ENCODE measurements at places on chromosomes 5 and 9. TPM values are rescaled to one million over a fixed set of nuclear protein-coding genes. Genes with fewer than 3 reads are reported as not detected.

GRCh38 chr9:83633676-83634075 lies 10.7 kb downstream of the IDNK start:
- no peak for DNase-seq

GRCh38 chr5:35430381-35431162 lies 187.1 kb upstream of the SPEF2 start:
- no peak for DNase-seq

DNA sequence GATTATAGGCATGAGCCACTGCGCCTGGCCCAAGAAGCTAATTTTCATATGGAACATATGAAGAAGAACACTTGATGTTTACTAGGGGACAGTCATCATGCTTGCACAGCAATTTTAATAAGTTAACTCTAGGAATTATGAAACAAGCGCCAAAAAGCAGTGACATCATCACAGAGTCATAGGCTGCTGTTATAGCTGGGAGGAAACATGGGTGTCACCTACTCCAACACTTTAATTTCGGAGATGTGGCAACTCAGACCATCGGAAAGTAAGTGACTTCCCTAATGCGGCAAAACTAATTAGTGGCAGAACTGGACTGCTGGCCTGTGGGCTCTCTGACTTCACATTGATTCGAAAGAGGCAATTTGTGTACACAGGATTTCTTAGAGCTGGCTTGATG lies 38.1 kb upstream of the EQTN start:
- DNase-seq, result no peak

DNA sequence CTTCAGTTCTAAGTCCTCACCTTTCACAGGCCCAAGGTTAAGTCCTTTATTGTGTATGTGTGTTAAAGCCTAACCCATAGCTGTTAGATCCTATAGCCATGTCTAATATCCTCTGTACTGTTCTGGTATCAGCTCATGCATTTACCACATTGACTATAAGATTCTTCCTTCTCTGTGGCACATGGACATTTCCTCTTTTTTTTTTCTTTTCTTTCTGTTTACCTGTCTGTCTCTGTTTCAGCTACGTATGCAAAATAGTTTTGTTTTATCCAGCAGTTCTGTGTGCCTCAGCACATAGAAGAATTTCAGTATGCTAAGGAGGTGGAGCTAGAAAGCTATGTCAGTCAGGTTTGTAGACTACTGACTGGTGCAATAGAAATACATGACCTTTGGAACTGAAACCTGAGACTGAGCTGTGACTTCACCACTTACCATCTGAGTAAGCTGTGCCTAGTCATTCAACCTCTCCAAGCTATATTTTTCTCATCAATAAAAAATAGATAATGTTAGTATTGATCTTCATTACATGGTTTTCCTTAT lies 155.6 kb upstream of the VLDLR start:
- no peak for DNase-seq

GRCh38 chr5:137604348-137605095 lies 105.4 kb upstream of the SPOCK1 start:
- DNase-seq, result no peak

SMIM27 gene
- 5.3 TPM for total RNA-seq

PCDHB2 gene
- total RNA-seq, result 2.3 TPM

Data from esophagus squamous epithelium (tissue), 5 donors.